Stimulated activated CD8-positive, alpha-beta memory T cell treated with anti-CD3 and anti-CD28 coated beads, Interleukin-2, amount 100 ng/mL, for 1 hour (primary cell): ENCODE measurements at places on chromosomes 16 and 17.

- no peak for DNase-seq
Measured at GRCh38 chr17:49157784-49158183, 25.2 kb downstream of the B4GALNT2 start.

GRCh38 chr16:8929086-8929748, 34.5 kb downstream of the USP7 start:
- no peak for DNase-seq

GRCh38 chr17:1726626-1727257, 2.2 kb downstream of the WDR81 start:
- DNase-seq: no peak

GRCh38 chr16:19167710-19168370, at the start of gene SYT17:
SYT17 (plus strand) TSS chr16:19168240; CDS start chr16:19168647, 407 bp downstream.
- no peak for DNase-seq

DNA sequence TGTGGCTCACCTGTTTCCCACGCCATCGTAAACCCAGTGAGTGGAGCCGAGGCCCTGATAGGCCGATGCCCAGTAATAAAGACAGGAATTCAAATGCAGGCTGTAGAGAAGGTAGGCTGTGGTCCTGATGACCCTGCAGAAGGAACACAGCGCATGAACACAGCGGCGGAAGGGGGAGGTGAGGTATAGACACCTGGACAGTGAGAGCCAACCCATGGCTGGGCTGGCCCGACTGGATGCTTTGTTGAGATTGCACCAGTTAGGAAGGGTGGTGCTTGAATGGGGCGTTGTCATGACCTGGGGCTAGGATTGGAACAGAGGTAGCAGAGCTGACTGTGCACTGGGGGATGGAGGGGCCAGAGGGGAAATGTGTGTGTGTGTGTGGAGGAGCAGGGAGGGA, 59.2 kb downstream of the CNGB1 start:
- DNase-seq: no peak

DNA sequence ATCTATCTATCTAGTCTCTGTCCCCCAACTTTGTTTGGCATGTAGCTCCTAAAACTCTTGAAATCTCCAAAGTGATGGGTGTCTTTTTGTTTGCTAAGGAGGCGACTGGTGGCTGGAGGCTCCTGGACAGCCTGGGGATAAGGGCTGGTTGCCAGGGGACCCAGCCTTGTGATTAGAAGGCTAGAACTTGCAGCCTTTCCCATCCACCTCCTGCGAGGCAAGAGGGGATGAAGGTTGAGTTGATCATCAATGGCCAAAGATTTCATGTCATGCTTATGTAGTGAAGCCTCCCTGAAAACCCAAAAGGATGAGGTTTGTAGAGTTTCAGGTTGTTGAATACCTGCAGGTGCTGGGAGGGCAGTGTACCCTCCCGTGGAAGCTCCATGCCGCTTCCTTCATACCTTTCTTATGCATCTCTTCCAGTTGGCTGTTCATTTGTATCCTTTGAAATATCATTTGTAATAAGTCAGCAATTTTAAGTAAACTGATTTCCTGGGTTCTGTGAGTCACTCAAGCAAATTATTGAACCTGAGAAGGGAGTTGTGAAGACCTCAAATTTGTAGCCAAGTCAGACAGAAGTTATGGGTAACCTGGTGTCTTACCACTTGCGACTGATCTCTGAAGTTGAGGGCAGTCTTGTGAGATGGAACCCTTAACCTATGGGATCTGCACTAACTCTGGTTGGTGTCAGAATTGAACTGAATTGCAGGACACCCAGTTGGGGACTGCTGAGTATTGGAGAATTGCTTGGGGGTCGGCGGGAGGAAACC, 202.4 kb downstream of the SEC14L1 start:
- DNase-seq: no peak

GRCh38 chr17:43669971-43670644, 8.4 kb upstream of the MEOX1 start:
- DNase-seq: no peak

DNA sequence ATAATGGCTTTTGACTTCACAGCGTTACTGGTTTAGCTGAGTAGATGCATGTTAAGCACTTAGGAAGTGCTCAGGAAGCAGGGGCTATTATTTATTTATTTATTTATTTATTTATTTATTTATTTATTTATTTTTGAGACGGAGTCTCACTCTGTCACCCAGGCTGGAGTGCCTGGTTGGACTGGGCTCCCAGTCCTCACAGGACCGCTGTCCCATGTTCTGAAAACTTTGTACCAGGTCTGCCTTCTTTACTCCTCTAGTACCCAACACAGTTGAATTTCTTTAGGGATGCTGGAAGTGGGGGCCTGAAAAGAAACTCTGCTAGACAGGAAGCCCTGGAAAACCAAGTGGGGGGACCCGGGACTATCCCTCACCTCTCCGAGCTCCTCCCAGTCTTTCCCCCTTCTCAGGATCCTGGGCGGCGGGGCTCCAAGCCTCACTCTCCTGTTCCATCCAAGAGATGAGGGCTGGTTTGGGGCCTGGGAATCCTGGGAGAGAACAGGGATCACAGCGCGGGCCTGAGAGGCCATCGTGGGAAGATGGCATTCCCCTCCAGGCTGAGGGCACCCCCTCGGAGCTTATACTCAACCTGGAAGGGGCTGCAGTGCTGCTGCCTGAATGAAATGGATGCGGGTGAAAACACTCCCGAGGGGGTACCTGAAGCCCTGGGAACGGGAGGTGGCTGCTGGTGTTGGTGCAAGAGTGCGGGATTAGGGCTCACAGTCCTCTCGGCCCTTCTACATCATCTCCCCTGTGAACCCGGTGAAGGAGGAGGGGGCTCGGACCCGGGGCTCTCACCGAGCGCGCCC, 674 bp downstream of the ZNF688 start:
- DNase-seq: no peak

DNA sequence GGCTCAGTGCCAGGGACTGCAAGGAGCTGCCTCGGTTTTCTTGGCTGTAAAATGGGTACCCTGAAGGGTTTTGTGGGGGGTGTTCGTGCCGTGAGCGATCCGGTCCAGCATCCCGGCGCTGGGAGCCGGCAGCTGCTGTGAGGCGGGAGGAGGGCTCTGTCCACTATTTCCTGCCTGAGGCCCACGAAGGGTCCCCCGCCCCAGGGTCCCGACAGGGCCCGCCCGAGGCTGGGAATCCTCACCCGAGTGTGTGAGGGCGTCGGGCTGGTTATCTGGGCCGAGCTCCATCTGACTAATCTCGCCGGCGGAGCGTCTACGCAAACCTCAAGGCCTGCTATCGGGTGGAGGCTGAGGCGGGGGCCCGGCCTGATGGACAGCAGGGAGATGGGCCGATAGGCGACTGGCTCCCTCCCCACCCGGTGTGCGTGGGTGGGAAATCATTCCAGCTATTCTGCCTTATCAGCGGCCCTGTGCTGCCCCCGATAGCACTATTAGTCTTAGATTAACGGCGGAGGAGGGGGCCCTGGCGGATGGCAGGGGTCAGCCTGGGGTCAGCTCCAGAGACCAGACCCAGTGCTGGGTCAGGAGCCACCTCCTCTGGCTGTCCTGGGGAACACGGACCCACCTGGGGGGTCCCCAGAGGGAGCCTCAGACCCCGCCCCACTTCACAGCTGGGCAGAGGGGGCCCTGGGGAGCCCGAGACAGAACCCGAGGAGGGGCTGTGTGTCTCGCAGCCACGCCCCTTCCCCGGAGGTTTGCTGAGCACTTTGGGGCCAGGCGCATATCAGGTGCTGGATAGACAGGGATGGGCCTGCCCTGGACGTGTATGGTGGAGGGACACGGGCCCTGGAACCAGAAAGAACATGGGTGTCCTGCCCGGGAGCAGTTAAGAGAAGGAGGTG, 44.7 kb downstream of the ZFPM1 start:
- DNase-seq: no peak

DNA sequence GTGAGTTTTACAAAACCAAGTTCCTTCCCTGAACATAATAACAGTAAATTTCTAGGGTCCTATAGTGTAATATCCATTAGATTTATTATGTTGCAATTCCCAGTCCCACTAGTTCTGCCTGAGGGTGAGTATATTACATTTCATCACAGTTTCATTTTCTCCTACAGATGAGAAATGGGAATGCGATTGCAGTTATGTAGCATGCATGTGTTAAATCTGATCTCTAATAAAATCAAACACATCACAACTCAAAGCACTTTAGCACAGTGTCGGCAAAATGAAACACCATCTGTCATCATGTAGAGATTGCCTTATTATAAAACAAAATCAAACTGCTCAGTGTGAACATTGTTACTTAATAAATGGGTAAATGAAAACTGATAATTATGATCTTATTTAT, 180.5 kb upstream of the TOX3 start:
- no peak for DNase-seq

- no peak for DNase-seq
Measured at GRCh38 chr17:70121126-70121525, 46.1 kb downstream of the KCNJ16 start.

DNA sequence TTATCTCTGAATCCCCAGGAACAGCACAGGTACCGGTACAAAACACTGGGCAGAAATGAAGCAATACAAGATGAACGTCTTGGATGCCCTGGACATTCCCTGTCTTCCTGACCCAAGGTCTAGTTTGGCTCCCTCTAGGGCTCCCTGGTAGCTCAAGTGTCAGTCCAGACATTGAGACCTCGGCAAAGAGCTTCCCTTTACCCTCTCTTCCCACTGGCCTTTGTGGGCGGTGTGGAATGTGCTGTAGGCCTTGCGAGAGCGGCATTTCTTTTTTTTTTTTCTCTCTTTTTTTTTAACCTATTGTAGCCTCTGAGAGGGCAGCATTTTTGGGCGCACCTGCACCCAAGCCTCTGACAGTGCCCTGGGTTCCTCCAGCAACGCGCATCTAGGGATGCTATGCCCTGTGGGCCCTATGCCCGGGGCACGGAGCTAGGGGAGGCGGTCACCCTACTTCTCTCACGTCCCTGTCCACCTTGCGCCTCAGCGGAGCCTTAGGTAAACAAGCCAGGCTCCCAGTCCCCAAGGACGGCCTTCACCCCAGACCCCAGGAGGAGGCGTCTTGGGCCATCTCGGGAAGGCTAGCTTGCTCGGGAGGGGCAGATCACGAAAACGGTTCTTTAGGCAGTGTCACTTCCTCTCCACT, 1.2 kb upstream of the NFATC3 start:
- no peak for DNase-seq

GRCh38 chr16:10180042-10180770, 2.0 kb downstream of the GRIN2A start:
- DNase-seq: no peak

- DNase-seq: no peak
Measured at GRCh38 chr17:38663125-38663751, 11.5 kb downstream of the EPOP start.

GRCh38 chr17:47744168-47745036, 11.4 kb downstream of the TBX21 start:
- DNase-seq: no peak

DNA sequence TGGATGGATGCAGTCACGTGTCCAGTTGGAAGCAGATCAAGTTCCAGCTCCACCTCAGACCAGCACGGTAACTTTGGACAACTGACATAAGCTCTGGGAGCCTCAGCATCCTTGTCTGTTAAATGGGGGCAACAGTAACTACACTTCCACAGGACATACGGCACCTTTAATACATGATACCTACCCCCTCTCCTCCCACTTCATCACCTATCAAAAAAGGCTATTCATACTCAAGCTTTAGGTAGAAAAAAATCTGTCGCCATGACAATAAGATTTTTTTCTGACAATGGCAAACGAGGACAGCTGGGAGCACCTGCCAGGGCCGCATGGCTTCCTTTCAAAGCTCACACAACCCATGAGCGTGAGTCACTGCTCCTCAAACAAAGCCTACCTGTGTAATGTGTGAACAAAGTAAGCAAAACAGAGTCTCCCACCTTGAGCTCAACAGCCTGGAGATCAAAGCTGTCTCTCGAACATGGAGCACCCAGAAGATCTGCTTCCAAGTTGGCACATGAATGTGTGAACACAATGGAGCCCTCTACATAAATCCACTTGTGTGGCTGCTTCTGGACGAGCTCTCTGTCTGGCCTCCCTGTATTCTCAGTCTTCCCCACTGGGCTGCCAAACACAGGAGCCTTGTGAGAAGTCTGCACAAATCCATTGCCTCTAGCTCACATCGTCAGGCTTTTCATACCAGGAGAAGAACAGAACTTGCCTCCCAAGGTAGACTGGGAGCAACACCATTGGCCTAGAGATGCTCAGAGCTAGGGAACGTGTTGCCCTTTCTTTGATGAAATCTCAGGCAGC, 459.7 kb downstream of the SOX9 start:
- no peak for DNase-seq

DNA sequence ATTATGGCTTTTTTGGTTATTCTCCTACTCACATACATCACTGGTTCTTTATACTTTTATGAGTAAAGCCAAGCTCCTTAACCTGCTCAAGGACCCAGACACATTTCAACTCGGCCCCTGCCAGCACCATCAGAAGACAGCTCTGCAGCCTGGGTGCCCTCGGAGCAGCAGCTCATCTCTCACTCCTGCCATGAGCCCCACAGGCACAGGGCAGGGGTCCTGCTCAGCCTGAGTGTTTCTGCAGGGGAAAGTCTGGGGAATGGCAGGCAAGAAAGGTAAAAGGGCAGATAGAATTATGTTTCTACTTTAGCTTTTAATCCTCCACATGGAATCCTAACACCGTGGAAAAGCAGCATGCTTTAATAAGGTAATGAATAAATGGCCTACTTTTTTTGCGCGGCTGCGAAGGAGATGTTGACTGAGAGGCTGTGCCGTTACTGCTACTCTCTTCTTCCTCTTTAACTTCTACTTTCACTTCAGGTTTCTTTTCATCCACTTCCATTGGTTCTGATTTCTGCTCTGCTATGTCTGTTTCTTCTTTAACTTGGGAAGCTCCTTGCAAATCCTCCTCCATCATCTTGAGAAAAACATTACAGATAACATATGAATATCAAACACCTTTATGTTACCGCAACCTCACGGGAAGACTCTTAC, 50.1 kb upstream of the TRAP1 start:
- DNase-seq: no peak

DNA sequence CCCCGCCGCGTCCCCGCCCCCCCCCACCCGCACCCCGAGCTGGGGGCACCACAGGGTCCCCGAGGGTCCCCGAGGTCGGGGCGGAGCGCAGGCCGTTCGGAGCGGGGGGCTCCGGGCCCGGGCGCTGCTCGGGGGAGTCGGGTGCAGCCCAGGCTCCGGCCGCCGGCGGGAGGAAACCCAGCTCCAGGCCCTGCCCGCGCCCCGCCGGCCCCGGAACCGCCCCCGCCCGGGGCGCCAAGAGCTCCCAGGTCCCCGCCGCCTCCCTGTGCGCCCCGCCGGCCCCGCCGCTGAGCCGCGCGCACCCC, 33.2 kb upstream of the RPH3AL start:
- no peak for DNase-seq

GRCh38 chr17:73653810-73654209, 9.6 kb upstream of the SDK2 start:
- no peak for DNase-seq

DNA sequence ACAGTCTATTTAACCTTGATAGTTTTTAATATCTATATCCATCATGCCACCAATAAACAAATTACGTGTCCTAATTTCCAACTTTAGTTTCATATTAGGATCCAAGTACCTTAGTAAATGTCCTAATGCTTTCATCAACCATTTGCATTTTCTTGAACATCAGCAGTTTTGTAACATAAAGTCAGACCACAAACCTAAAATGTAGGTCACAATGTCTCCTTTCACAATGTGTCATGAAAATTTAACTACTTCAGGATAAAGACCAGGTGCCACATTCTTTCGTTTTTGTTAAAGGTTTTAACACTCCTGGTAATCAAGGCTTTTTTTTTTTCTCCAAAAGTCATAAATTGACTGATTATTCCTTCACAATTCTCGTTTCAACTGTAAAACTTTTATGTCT, 310.7 kb upstream of the PMFBP1 start:
- DNase-seq: no peak
